ENCODE measurements at places on chromosomes 5 and 9.

DNA sequence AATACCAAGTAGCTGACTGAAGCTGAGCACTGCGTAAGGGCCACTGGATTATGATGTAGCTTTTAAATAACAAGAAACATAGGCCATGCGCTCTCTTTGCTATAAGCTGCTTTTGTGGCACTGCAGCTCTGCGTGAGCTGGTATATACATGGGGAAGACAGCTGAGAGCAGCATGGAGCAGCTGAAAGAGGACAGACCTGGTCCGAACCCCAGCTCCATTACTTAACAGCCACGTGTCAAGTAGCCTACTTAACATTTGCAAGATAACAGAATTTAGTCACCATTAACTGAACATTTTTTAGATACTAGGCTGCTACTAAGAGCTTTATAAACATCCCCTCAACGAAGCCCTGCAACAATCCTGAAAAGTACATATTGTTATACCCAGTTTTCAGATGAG is 69.3 kb downstream of the PTPN3 start:
- DNase-seq: no peak

DNA sequence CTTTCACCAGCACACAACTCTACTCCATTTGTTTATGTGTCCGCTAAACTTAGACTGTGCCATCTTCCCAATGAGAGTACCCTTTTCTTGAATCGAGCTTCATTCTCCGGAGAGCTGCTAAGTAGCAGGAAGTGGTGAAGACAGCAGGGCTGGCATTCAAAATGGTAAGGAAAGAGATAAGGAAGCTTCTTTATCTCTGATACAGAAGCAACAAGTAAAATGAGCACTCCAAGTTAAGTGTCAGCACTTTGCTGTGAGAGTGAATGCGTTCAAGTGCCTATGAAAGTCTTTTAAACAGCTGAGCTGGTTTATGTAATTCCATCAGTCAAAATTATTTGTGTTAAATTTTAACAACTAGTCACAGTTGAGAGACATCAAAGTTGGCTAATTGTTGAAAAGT is 386.8 kb upstream of the PTPRD start:
- no peak for DNase-seq

DNA sequence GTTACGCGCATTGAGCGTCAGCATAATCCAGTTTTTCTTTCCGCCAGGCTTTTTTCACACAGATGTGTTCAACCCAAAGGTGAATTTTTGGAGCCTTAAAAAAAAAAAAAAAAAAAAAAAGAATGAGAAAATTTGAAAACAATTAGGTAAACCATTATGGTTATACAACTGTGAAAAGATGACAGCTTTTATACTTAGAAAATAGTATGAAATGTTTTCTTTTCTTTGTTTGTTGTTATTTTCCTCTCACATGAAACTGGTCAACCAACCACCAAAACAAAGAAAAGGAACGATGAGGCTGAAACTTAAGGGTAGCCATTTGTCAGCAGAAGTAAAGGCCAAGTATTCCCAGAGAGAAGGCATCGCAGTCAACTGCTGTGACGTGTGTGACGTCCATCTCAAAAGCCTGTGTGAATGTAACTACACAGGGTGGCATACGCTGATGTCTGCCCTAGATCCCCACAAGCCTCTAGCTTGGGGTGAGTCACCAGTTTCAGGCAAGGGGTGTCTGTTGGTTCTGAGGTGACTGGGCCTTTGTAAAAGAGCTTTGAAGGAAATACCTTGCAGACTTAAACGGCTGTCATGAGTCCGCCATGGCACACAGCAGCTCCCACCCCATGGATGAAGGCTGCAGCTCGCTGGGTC is 182.9 kb downstream of the AOPEP start:
- peak; percentile 12 for DNase-seq

GRCh38 chr5:67289763-67290521 is 93.3 kb upstream of the CD180 start:
- DNase-seq: no peak

- DNase-seq: no peak
These were observed 206.0 kb downstream of the PCSK1 start for GRCh38 chr5:96226941-96227552.

DNA sequence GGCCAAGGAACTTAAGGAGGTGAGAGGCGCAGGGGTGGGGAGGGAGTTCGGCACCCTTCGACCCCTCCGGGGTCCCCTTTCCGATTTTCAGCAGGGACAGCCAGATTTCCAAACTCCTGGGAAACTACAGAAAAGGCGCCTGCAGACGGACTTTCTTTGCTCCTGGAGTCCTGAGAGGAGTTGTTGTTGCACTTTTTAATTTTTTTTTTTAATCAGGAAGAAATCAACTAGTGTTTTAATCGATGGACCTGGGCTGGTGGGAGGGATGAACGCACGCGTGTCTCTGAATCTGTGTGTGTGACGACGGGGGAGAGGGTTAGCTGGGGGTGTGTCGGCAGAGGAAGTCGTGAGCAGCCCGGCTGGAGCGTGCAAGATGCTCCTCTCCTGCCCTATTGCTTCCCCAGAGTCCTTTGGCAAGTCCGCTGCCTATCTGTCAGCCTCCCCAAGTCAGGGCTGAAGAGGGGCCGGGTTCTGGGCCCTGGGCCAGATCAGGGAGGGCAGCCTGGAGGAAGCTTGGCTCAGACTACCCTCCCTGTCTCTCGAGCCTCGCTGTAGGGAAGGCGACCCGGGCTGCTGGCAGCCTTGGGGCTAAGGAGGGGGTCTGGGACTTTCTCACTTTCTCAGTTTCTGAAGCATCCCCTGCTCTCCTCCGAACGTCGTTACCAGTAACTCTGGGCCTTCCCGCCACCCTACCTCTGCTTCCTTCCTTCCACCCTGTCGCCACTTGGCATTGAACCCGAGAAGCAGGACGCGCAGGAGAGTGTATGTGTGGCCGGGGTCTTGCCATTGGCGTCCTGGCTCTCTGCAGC is 731 bp downstream of the PRR16 start:
- no peak for DNase-seq

DNA sequence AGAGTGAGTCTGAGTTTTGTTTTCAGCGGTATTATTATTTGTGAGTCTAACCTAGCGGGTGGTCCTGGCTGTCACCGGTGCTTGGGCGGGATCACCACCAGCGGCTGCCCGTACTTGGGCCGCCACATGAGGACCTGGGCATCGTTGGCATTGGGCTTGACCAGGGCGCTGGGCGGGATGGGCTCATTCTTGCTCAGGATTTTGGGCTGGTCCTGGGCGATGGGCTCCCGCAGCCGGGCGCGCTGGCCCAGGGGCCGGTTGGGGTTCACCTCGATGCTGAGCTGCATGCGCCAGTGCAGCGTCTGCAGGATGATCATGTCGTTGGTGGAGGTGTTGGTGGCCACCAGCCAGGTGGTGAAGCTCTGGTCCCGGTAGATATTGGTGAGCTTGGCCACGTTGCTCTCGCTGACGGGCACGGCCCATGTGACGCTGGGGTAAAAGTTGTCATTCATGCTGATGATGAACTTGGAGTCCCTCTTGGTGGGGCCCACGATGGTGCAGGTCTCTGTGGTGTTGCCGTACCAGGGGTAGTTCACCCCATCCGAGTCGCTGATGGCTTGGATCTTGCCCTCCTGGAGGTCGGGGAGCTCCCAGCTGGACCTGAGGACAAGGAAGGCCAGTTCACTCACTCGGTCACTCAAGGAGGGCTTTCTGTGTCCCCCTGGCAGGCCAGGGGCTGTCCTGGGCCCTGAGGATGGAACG is 15.4 kb downstream of the FAM78A start:
- no peak for DNase-seq

DNA sequence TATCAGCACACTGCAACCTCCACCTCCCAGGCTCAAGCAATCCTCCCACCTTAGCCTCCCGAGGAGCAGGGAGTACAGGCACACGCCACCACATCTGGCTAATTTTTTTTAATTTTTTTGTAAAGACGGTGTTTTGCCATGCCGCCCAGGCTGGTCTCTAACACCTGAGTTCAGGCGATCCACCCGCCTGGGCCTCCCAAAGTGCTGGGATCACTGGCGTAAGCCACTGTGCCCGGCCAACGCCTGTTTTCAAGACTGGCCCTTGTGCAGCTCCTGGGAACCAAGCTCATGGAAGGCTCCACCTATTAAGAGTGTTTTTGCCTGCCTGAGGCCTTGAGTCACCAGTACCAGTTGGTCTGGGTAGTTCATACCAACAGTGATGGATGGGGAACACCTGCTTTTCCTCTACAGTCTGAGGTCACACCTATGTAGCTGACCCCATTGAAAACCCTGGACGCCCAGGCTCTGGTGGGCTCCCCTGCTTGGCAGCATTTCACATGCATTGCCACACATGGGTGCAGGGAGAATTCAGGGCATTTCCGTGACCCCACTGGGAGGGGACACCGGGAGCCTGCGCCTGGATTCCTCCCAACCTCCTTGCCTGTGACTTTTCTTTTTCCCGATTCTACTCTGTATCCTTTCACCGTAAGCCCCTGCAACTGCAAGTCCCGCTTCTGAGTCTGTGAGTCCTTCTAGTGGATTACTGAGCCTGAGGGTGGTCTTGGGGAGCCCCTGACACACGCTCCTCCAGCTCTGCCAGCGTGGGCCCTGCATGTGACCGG is 63.5 kb downstream of the ZNF354C start:
- DNase-seq: no peak

DNA sequence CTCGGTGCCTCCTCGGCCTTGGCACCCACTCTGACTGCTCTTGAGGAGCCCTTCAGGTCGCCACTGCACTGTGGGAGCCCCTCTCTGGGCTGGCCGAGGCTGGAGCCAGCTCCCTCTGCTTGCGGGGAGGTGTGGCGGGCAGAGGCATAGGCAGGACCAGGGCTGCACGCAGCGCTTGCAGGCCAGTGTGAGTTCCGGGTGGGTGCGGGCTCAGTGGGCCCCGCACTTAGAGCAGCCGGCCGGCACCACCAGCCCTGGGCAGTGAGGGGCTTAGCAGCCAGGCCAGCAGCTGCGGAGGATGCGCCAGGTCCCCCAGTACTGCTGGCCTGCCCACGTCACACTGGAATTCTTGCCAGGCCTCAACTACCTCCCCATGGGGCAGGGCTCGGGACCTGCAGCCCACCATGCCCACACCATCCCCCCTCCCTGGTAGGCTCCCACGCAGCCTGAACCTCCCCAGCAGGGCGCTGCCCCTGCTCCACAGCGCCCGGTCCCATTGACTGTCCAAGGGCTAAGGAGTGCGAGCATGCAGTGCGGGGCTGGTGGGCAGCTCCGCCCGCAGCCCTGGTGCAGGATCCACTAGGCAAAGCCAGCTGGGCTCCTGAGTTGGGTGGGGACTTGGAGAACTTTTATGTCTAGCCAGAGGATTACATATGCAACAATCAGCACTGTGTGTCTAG is 602.9 kb upstream of the ST8SIA4 start:
- no peak for DNase-seq

- peak; percentile 29 for DNase-seq
These were observed 222.6 kb downstream of the ROR2 start for GRCh38 chr9:91727316-91727861.
